Activated naive CD4-positive, alpha-beta T cell treated with anti-CD3 and anti-CD28 coated beads, Interleukin-2, amount 50 U/mL, for 72 hours (primary cell): ENCODE measurements at places on chromosomes 6 and 20. TPM values are rescaled to one million over a fixed set of nuclear protein-coding genes. Genes with fewer than 3 reads are reported as not detected.

SIGLEC1 gene
- total RNA-seq = not detected

TAAR1 gene
- not detected for total RNA-seq

RAMACL gene
- total RNA-seq = 0.52 TPM

GRCh38 chr6:35371494-35372262 is 29.3 kb downstream of the PPARD start:
- no peak for DNase-seq

DNA sequence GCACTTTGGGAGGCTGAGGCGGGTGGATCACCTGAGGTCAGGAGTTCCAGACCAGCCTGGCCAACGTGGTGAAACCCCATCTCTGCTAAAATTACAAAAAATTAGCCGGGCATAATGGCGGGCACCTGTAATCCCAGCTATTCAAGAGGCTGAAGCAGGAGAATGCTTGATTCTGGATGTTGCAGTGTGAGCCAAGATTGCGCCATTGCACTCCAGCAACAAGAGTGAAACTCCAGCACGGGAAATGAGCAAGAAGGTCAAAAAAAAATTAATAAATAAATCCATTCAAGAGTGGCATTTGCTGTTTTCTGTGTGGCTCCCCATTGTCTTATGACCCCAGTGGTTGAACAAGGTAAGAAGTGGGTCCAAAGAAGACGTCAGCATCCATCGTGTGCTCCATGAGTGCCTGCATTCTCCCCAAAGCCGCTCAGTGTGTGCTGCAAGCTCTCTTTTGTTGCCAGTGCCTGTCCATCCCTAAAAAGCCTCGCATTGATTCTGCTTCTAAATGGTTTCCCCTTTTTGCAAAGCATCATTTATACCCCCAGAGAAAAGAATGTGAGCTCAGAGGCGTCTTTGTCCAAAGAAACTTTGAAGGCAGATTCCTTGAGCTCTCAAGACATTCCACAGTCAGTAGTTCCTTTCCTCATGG is 38.8 kb upstream of the MAP3K4 start:
- DNase-seq = no peak

DNA sequence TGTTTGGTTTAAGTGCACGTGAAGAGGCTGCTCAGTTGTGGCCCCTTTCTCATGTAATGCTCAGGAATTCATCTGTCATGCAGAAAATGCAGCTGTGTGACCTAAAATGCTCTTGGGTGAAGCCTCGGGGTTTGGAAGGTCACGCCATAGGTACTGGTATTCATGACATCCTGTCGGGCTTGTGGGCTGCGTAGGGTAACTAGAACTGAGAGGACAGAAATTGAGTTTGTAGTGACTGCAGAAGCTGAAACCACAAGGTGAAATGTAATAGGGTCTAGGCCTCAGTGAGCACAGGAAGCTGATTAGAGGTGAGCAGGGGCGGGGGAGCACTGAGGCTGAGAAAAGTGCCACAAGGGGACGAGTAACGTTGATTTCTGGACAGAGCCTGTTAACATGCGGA is 128.8 kb downstream of the SOBP start:
- DNase-seq = no peak

GRCh38 chr6:15535495-15536197 is 127.2 kb downstream of the DTNBP1 start:
- DNase-seq = no peak

GRCh38 chr20:35276408-35276807 is 1.5 kb downstream of the MMP24OS start:
- DNase-seq = no peak
